Naive thymus-derived CD4-positive, alpha-beta T cell (primary cell): ENCODE measurements at places on chromosomes 7 and 10.
A peak's percentile ranks its signal among the peaks of the same experiment; 100 is the strongest.

- no peak overlapping the region for H3K4me3 ChIP-seq
- no peaks in the 10 kb centered on the region for H3K36me3 ChIP-seq
- no peak overlapping the region for H3K27ac ChIP-seq
- no peaks in the 10 kb centered on the region for H3K4me1 ChIP-seq
- H3K27me3 ChIP-seq, result no peaks in the 10 kb centered on the region
Measured at GRCh38 chr7:130387306-130387627, 7.0 kb downstream of the CPA1 start.

GRCh38 chr7:140404565-140405065 is 757 bp downstream of the RAB19 start:
- no peaks in the 10 kb centered on the region for H3K27me3 ChIP-seq
- peaks cover 11% of the 10 kb centered on the region for H3K4me1 ChIP-seq
- H3K4me3 ChIP-seq, result peak overlapping the region; percentile 82
- peak overlapping the region; percentile 87 for H3K27ac ChIP-seq
- H3K36me3 ChIP-seq, result no peaks in the 10 kb centered on the region

- peak overlapping the region; percentile 73 for H3K4me3 ChIP-seq
- no peaks in the 10 kb centered on the region for H3K36me3 ChIP-seq
- H3K4me1 ChIP-seq, result peaks cover 21% of the 10 kb centered on the region
- H3K27me3 ChIP-seq, result peaks cover 9% of the 10 kb centered on the region
- H3K27ac ChIP-seq, result no peak overlapping the region
- no peak for DNase-seq
Measured at GRCh38 chr10:27741173-27742091, 4.2 kb downstream of the MKX start.

- DNase-seq, result no peak
- no peaks in the 10 kb centered on the region for H3K27me3 ChIP-seq
- H3K27ac ChIP-seq, result no peak overlapping the region
- H3K4me3 ChIP-seq, result no peak overlapping the region
- no peaks in the 10 kb centered on the region for H3K36me3 ChIP-seq
Measured at GRCh38 chr7:17020250-17020649, 138.5 kb upstream of the AGR3 start.

- no peaks in the 10 kb centered on the region for H3K36me3 ChIP-seq
- H3K4me1 ChIP-seq, result no peaks in the 10 kb centered on the region
- DNase-seq, result no peak
- H3K27me3 ChIP-seq, result no peaks in the 10 kb centered on the region
- H3K27ac ChIP-seq, result no peak overlapping the region
Measured at GRCh38 chr7:40463446-40463845, 328.6 kb downstream of the SUGCT start.
